ENCODE measurements at places on chromosomes 11 and 22.
A peak's percentile ranks its signal among the peaks of the same experiment; 100 is the strongest.

DNA sequence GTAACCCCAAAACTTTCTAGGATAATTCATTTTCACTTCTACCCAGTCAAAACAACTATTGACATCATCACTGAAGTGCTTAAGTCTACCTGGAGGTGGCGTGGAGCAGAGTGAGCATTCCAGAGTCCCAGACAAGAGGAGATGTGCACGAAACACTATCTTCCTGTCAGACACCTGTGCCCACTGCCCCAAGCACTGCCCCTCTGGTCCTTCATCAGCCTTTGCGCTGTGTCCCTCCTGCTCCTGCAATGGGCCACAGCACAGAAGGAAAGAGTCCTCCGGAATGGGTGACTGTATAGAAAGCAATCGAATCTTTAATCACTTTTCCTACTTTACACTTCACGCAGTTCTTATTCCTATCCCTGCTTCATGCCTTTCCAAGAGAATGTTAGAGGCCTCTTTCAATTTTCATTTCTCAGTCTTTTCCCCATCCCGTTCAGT, 512 bp upstream of the GRIA4 start:
- DNase-seq, result no peak

- DNase-seq, result no peak
Measured at GRCh38 chr11:78773077-78773476, 198.4 kb upstream of the NARS2 start.

- no peak for DNase-seq
Measured at GRCh38 chr11:83027794-83028193, 43.9 kb downstream of the RAB30 start.

DNA sequence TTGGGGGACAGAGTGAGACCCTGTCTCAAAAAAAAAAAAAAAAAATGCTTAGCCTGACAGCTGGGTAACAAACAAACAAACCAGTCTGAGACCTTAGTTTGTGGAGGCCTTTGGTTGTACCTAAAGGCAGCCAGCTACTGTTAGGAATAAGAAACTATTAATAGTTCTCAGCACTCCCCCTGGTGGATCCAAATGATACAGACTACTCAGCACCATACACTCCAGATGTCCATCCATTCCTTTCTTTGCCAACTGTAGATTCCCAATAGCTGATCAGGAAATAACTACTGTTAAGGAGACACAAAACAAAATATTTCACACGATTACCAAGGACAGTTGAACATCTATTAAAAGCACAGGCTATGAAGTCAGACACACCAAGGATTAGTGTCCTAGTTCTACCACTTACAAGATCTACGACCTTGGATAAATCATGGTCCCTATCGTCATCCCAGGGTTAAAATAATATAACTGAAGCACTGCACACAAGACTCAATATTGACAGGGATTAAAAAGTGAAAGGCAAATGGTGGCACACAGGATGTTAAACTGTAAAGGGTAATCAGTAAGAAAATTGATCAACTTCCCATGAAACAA, 17.2 kb downstream of the CLDN25 start:
- DNase-seq, result peak; percentile 35

DNA sequence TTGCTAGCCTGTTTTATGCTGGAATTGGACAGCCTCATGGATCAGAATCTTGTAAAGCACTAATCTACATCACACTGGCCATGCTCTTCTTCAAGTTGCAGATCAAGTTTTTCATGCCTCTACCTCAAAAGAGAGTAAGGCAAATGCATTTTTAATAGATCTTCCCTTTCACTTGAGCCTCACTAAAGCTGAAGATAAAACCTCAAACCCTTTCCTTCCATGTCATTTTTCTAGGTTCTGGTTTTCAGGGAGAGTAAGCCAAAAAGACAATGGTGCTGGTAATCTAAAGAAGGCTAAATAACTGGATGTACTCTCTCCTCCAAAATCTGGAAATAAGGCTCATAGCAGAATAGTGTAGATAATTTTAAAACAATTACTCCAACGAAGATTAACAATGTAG, 28.3 kb downstream of the POU2AF1 start:
- DNase-seq, result no peak

GRCh38 chr11:112179601-112180000, 4.3 kb downstream of the BCO2 start:
- DNase-seq, result no peak

- DNase-seq, result no peak
Measured at GRCh38 chr11:121435551-121436511, 16.3 kb upstream of the SORL1 start.

DNA sequence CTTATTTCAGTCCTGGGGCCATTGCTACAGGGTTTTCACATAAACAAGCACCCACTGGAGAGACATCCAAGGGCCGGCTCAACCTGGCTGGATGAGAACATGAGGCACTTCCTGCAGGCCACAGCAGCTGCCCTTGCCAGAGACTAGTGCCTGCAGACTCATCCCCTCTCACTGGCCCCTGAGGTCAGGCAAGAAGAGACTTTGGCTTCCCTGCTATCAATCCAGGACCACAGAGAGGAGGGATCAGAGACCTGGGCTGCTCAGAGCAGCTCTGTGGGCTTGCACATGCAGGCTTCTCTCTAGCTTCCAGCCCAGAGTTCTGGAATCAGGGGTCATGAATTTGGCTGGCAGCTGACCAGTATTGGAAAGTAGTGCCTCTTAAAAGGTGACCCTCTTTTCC, 79.5 kb downstream of the CABIN1 start:
- DNase-seq, result no peak

GRCh38 chr11:110812086-110812733, 100.0 kb upstream of the ARHGAP20 start:
- no peak for DNase-seq

DNA sequence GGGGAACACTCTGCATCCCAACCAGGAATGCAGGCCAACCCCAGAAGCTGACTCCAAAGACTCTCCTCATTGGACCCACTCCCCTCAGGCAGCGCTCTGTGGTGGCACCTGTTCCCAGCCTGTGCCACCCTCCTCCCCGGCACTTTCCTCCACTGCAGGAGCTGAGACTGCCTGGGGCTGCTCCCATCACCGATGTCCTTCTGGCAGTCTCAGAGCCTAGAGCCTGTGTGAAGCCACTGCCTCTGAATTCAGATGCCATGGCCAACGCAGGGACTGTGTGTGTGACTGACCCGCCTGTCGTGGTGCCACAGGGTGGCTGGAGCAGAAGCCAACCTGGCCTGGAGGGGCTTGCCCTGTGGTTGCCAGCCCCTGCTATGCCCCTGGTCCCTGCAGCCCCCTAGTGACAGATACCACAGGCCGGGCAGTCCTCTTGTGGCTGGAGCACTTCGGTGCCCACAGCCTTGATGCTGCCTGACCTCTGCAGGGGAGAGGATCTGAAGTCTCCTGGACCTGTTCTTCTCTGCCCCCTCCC, 43.2 kb downstream of the TBX1 start:
- DNase-seq, result no peak

- no peak for DNase-seq
Measured at GRCh38 chr11:66334605-66335442, 1.4 kb downstream of the RIN1 start.

DNA sequence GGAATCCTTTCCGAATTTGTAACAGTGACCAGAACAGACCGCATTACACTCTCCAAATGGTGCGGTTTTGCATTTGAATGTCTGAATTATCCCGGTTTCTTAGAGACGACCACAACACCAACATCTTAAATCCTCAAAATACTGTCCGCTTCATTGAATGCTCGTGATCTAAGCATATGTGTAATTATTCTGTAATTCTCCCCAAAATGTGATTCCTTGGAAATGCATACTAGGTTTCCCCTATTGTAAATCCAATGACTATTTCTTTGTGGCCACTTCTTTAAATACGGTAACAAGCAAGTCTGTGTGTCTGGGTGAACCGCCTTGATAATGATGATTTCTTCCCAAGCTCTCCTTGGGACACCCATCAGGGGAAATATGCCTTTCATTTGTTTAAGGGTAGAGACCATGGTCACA, 87.3 kb upstream of the DBX1 start:
- DNase-seq, result no peak

- DNase-seq, result no peak
Measured at GRCh38 chr11:134727636-134728035, 315.6 kb upstream of the B3GAT1 start.

GRCh38 chr11:105149477-105149876, 9.9 kb upstream of the CARD18 start:
- DNase-seq, result no peak

DNA sequence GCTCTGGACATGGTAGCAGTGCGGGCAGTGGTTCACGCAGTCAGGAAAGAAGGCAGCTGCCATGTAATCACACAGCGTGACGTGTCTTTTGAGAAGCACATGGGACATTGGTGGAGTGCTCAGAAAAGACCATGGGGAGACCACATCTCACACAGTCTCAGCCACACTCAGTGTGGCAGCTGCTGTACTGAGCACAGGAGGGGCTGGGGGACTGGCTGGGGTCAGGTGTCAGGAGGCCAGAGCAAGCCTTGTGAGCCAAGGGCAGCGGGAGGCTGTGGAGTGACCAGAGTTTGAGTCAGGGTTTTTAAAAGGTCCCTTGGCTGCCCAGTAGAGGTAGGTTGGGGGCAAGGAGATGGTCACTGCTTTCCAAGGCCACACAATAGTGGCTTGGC, 18.5 kb downstream of the CLDN5 start:
- no peak for DNase-seq

DNA sequence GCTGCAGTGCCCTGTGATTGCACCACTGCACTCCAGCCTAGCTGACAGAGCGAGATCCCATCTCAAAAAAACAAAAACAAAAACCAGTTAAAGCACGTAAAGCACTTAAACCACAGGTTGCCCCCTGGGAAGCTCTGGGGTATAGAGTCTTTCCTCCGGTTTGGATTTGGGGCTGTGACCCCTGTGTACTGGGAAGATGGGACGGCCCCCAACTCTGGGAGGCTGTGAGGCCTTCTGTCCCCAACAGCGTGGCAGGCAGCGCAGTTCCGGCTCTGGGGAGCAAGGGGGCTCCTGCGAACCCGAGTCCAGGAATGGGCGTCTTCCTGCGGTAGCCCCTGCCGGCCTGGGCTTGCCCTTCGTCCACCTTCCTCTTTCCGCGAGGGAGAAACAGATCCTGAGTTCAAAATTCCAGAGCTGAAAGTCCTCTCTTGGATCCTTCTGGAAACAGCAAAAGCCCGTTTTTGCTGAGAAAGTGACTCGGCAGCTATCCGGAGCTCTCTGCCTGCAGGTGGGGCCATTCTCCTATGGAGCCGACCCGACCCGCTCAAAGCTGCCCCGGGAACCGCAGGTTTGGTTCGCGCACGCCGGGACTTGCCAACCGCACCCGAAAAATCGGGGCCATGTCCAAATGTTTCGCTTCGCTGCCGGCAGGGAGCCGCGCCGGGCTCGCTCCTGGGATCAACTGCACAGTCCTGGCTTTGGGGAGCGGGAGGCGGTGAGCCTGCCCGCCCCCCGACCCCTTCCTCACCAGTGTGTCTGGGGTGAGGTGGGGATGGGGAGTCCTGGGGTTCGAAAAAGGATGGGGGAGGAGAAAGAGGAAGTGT, 36.3 kb upstream of the POLA2 start:
- DNase-seq, result no peak

GRCh38 chr11:2535673-2536439, 91.0 kb downstream of the KCNQ1 start:
- DNase-seq, result no peak

DNA sequence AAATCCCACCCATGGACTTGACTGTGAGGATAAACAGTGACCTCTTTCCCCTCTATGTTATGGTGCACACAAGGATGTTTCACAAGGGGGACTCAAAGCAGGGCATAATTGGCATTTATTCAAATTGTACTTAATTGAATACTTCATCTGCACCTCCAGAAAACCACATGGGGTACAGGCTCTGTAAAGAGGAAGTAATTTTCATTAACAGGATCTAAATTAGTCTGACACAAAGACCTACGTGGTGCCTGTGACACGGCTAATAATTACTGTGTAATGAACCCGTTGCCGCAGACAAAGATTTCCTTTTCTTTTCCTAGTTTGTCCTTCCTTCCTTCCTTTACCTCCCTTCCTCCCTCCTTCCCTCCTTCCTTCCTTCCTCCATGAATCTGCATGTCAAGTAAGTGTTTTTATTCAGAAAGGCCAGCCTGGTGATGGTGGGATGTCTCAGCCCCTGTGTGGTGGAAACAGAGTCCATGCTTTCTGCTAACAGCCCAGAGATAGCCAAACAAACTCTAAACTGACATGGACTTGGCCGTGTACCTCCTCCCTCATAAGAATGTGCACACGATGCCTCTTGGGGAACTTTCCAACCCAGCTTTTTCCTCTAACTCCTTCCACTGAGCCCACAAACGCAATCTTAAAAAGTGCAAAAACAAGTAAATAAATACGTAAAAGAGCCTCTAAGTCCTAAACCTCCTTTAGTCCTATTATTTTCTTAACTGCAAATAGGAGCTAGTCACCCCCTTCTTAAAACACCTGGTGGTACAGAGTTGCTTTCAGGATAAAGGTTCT, 118.8 kb downstream of the INSC start:
- DNase-seq, result no peak

DNA sequence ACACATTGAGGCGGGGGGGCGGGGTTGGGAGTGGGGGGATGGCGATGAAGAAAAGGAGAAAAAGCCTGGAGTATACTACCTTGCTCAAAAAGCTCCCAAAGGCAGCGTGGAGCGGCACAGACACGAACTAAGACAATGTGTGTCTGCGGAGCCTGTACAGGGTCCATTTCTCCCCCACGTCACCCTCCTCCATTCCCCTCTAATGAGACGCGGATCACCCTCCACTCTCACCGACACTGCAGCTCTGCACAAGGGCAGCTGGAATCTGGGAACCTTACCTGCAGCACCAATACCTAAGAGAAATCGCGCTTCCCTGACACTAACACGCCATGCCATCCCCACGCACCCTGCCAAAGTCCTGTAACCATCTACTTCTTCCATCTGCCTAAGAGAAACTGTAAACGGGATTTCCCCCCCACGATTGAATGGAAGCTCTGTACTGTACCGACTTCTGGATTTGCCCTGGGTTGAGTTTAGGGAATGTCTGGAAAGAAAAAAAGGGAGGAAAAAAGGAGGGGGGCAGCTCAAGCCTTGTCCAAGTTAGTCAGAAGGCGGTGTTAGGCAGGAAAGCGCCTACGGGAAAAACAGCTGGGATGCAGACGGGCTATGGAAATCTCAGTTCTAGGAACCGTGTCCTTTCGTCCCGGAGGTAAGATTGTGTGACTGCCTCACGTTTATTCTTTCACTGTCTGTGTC, 125.7 kb upstream of the C11orf58 start:
- DNase-seq, result no peak

- DNase-seq, result no peak
Measured at GRCh38 chr11:85889676-85890579, 34.7 kb downstream of the CCDC83 start.

DNA sequence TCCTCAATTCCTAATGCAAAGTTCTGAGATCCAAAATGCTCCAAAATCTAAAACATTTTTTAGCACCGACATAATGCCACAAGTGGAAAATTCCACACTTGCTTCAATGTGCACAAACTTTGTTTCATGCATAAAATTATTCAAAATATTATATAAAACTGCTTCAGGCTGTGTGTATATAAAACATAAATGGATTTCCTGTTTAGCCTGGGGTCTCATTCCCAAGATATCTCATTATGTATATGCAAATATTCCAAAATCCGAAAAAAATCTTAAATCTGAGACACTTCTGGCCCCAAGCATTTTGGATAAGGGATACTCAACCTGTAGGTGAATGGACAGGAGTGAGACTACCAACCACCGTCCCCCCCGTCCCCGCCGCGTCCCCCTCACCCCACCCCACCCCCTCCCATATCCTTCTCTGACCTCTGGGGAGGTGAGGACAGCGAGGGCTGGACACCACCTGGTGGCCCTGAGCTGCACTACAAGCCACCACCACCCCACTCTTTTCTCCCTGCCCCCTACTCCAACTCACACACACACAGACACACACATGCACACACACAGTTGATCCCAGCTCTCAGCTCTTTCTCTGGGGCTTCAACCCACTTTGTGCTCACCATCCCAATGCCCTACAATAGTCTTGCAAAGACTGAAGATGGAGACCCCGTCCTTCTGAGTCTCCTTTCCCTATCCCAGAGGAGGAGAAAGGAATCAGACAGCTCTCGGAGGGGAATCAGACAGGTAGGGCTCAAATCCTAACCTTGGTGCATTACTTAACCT, 101.0 kb downstream of the PDE2A start:
- no peak for DNase-seq

Data from HFF-Myc (cell line).